BE2C (cell line): ENCODE measurements at places on chromosomes 7 and 10.

DNA sequence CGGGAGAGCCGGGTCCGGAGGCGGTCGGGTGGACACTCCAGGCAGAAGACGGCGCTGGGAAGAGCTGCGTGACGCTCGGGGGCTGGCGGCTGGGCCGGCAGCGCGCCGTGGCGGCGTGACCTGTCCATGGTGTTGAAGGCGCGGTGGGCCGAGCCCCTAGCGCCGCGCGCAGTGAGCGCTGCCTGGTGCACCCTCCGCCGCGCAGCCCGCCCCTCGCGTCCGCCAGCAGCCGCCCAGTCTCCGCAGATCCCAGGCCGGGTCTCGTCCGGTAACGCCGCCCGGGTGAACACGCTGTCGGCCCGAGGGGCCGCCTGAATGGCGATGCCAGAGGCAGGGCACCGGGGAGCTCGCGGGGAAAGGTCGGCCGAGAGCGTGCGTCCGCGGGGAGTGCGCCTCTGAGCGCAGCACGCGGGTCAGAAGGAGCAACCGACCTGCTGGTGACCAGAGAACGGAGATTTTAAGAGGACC is 657 bp upstream of the TMEM178B start:
- peak; percentile 65 for DNase-seq

DNA sequence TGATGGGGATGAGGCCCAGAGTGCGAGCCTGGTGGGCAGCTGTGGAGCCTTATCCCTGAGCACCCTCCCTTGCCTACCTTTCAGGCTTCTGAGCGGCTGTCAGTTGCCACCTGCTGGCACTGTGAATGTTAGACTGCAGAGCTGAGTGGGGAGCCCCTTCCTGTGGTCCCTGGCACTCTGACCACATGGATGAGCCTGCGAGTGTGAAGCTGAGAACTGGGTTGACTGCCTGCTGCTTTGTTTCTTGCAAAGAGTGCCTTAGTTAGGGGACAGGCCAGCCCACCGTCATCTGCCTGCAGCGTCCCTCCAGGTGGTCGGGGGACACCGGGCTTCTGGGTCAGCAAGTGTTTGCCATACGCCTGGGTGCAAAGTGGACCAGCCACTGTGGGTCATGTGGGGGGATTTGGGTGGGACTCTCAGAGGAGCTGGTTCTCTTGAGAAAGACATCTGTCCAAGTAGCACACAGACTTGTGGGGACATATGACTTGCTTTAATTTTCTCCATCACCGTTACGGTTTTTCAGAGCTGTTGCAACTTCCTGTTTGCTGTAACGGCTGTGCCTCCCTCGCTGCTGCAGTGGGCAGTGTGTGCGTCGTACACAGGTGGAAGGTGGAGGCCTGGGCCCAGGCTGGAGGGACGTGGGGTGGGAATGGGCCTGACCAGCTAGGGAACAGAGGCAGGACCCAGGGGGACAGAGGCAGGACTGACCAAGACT is 13.7 kb downstream of the INPP5A start:
- DNase-seq = no peak

- DNase-seq = no peak
Measured at GRCh38 chr7:143256325-143256724, 6.9 kb upstream of the GSTK1 start.

GRCh38 chr10:420154-421121 is 269.0 kb downstream of the DIP2C start:
- no peak for DNase-seq

GRCh38 chr10:112631501-112632400 is 184.7 kb downstream of the VTI1A start:
- no peak for DNase-seq

DNA sequence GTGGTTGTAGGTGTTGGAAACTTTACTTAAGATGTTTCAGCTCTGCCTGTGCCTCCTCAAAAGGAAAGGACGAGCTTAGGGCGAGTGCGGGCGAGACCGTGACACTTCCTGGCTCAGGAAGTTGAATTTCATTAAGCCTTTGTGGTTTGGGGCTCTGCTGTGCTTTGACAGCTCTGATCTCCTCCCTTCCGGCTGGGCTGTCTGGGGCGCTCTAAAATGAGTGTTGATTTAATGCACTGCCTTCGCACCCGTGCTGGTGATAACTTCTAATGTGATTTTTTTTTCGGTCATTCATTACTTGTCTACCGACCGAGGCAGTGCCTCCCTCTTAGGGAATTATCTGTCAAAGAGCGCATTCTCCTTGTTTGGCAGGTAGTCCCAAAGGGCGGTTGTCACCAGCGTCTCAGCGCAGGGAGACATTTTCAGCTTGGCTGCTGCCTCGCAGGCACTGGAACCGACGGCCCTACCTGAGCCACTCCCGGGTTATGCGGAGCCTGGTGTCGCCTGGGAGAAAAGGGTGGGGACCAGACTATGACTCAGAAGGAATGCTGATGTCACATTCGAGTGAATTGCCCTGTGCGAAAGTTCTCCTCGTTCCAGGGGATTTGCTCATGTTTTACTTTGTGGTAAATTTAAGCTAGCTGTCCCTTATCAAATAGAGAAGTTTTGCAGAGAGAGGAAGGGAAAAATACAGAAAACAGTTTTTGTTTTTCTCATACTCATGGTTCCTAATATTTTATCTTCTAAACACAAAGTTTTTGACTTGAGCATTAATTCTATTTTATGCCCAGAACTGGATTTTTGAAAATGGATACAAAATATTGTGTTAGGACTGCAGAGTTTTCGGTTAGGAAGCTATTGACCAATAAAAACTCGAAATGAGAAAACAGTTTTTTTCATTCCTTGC is 920 bp downstream of the TES start:
- no peak for DNase-seq

DNA sequence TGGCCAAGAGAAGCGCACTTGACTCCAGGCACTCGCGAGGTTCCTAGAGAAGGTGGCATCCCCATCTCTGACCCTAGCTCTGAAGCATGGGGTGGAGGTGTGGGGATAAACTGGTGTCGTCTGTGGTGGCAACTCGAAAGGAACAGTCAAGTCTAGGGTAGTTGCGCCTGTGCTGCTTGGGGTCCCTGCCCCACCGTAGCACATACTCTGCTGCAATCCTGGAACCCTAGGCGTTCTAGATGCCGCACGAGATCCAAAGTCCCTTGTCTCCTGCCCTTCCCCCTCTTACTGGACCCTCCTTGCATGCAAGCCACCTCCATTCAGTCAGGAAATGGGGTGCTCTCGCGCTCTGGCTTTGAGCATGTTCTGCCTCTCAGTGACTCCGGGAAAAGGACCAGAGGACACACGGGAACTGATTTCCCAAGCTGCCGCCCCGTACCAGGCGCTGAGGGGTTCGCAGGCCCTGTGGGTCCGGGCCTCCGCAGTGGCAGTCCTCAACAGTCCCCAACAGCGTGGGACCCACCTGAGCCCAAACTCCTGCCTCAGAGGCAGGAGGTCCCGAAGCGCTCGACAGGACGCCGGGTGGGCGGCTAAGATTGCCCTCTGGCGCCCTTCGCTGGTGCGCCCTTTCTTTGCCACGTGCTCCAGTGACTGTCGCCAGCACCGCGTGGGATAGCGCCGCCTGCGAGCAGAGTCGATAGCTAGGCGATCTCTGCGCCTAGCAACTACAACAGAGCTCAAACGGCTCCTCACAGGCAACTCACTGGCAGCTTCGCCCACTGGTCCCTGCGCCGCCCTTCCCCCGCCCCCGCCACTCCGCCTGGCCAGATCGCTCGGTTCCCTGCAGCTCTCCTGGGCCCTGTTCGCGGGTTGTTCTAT is 452.0 kb downstream of the REEP3 start:
- DNase-seq = no peak

GRCh38 chr10:93615576-93616235 is 3.4 kb downstream of the PDE6C start:
- DNase-seq = no peak
